ENCODE measurements at places on chromosomes 1 and 21.

DNA sequence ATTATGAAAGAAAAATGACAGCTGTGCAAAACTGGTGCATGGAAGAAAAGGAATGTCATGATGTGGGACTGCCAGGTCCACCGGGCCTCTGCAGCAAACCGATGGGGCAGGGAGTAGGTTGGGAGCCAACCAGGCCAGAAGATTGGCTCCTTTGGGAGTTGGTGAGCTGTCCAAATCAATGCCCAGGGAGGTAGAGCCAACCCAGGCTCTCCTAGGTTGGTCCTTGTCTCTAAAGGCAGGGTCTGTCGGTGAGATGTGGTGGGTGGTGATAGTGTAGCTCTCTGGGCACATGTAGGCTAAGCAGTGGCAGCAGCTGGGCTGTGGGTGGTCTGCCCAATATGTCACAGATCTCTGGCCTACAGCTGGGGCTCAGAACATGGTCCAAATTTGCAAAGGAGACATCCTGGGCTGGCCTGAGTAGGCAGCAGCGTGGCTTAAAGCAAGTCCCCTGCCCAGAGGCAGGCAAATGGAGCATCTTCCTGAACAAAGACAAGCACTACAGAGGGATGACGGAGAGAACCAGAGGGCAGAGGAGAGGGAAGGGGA lies 61.2 kb upstream of the PRDX6 start:
- DNase-seq: no peak

DNA sequence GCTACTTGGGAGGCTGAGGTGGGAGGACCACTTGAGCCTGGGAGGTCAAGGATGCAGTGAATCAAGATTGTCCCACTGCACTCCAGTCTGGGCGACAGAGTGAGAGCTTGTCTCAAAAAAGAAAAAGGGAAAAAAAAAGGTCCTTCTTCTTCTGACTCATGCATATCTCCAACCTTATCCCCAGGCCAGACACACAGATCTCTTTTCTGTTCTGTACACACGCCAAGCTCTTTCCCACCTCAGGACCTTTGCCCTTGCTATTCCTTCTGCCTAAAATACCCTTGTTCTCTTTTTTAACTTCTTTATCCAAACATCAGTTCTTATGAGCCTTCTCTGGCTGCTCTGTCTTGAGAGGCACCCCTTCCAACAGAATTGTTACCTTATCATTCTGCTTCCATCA lies 22.1 kb downstream of the PLEKHO1 start:
- no peak for DNase-seq

DNA sequence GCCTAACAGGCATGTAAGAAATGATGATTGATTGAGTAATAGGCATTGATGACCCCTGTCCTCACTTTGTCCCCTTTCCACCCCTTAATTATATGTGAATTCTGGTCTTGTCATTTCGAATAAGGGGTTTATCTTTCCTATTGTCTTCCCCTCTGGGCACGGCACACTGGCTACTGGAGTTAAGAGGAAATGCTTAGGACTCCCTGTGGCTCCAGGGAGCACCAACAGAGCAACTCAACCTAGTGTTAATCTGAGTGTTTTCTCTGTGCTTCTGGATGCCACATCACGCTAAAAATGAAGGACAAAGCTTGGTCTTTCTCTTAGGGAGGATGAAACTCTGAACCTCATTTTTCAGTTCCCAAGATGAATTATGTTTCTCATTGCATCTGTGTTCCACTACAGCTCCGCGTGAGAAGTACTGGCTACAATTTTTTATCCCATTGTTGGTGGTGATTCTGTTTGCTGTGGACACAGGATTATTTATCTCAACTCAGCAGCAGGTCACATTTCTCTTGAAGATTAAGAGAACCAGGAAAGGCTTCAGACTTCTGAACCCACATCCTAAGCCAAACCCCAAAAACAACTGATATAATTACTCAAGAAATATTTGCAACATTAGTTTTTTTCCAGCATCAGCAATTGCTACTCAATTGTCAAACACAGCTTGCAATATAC lies 5.3 kb downstream of the FCER1A start:
- no peak for DNase-seq

GRCh38 chr1:162018418-162018817 lies 5.3 kb downstream of the OLFML2B start:
- DNase-seq: no peak

- no peak for DNase-seq
Observed at GRCh38 chr1:61053226-61053711, 29.1 kb upstream of the NFIA start.

DNA sequence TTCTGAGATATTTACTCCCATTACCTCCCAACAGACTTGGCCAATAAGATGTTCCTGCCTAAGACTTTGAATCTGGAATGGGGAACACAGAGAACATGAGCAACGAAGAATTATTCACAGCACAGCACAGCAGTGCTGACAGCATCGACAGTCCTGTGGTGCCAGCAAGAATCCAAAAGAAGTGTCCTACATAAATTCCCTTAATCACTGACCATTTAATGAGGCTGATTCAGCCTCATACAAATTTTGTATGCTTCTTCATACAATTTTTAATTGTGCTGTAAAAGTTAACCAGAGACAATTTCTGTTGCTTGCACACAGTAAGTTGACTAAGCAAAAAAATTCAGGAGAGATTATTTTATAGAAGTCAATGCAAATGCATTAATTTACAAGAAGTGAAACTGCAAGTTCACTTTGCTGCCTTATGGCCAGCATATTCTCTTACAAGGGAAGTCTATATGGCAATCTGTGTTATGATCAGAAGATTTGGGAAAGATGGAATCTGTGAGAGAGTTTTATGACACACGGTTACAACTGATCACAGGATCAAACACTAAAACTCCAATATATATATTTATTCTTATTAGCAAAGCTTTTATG lies 855.9 kb downstream of the LTN1 start:
- no peak for DNase-seq

DNA sequence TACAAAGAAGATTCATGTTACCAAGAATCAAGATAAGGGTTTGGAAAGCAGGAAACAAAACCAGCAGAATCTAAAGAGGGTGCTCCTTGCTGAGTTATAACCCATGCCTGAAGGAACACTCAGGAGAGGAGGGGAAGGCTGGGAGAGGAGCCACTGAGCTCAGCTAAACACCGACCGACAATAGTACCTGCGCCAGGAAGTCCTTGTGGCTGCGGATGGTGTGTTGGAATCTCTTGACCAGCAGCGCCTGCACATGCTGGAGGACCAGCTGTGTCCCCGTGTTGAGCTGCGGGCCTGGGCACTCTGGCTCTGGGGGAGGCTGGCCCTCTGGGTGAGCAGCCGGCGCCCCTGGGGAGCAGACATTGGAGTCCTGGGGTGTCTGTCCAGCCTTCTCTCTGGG lies 89.4 kb downstream of the ABCA4 start:
- no peak for DNase-seq

DNA sequence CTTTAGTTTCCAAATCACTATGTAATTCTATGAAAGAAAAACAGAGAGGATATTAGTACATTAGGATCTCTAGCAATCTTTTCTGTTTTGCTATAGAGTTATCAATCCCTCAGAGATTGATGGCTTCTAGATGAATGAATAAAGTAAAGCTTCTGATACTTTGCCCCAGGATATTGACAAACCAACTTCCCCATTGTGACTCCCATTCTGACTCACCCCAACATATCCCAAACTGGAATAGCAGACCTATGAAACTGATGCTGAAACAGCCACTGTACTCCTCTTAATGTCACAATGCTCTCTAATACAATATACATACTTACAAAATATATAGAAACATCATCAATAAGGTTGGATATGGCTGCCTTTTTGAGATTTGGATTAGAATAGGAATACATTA lies 442.1 kb upstream of the NR5A2 start:
- peak; percentile 4 for DNase-seq

GRCh38 chr1:173082913-173083312 lies 32.2 kb upstream of the TNFSF18 start:
- no peak for DNase-seq

DNA sequence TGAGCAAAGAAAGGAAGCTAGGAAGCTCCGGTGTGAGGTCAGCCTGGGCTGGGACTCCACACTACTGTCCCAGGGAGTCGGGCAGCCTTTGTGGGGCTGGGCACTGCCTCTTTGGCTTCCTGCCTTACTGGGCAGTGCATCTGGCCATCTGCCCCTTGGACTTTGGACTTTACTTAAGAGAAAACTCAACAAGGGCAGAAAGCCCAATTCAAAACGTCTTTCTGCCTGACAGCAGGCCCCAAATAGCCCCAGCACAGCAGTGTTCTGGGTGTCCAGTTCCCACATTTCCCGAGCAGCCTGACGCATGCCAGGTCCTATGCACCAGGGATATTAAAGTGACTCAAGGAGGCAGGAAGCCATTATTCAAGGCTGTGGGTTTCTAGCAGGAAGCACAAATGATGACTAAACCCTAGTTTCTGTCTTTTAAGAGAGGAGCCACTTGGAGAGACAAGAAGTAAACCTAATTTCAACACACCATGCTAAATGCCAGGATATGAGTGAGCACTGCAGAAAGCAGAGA lies 37.9 kb upstream of the EDEM3 start:
- DNase-seq: peak; percentile 94

- no peak for DNase-seq
Observed at GRCh38 chr1:190169311-190170067, 308.2 kb downstream of the BRINP3 start.

- DNase-seq: no peak
Observed at GRCh38 chr1:111366256-111366655, 61.3 kb downstream of the OVGP1 start.

GRCh38 chr21:23101111-23101510 lies 2102.9 kb downstream of the NCAM2 start:
- DNase-seq: no peak

Data from NB4 (cell line).